ENCODE measurements at places on chromosomes 2 and 18.

DNA sequence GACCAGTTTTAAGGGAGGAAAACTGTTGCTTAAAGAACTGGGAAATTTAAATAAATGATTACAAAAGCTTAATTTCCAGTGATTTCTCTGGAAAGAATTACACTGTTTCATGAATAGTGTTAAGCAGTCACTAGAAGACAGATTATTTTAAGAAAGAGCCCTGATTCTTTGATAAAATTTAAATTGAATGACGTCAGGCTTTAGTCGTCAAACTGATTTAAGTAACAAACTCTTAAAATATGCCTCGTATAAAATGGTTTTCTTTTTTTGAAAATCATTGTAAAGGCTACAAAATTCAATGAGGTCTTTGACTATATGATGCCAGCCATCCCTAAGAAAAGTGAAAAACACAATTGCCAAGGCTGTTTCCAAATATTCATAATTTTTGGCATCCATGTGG, 465.0 kb downstream of the NR4A2 start:
- DNase-seq, result no peak

- DNase-seq, result peak; percentile 34
Measured at GRCh38 chr2:27807476-27807875, 36.0 kb downstream of the MRPL33 start.

GRCh38 chr2:11744631-11745394, 1.6 kb upstream of the LPIN1 start:
- peak; percentile 58 for DNase-seq

- DNase-seq, result no peak
Measured at GRCh38 chr2:181787310-181788048, 104.1 kb upstream of the ITPRID2 start.

DNA sequence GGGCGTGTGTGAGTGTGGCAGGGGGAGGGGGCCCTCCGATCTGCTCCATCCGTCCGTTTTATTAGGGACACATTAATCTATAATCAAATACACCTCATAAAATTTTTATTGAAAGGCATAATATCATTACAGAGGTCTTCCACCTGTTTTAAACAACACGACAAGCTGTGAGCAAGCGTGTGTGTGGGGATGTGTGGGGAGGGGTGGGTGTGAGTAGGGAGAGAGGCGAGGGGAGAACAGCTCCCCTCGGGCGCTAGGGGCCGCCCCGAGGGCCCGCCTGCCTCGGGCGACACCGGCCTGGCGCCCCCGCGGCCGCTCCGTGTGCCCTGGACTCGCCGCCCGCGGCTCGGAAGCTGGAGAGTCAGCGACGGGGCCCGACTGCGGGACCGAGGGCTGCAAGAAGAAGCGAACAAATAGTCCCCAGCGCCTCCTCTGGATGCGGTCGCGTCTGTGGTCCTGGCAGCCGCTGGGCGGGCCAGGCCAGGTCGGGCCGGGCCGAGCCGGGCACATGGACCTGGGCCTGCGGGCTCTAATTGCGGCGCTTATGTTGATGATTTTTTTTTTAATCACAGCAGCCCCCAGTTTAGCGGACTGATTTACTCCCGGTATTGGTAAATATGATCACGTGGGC, 352 bp upstream of the HOXD9 start:
- DNase-seq, result no peak

DNA sequence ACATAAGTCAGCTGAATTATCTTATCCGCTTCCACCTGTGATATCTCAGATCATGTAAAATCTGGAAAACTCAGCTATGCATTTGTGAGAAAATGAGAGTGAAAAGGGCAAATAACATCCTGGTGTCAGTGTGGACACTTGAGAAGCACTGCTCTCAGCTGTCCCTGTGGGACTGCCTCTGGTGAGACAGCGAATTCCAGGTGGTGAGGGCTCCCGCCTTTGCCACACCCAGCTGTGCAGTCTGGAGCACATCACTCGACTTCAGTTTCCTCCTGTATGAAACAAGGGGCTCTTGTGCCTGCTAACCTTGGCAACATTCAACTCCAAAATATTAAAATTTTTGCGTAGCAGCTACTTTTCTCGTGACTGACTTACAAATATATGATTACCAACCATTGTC, 194.9 kb upstream of the BOD1L2 start:
- DNase-seq, result no peak

DNA sequence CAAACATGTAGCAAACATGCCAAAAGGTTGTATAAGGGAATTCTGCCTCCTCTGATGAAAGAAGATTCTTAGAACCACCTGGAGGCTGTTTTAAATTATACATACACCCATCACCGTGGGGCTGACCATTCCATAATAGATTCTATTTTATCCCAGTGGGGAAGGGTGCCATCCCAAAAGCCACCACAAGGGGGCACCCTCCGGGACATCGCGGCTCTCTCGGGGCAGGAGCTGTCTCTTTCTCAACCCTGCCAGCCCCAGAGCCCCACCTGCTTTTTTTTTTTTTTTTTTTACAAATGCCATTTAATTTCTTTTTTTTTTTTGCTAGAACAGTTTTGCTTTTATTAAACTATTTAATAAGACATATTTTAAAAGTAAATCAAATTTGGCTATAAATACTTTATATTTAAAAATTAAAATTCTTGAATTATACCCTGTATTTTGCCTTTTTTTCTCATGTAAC, 8.6 kb upstream of the MTCL1 start:
- DNase-seq, result peak; percentile 71

DNA sequence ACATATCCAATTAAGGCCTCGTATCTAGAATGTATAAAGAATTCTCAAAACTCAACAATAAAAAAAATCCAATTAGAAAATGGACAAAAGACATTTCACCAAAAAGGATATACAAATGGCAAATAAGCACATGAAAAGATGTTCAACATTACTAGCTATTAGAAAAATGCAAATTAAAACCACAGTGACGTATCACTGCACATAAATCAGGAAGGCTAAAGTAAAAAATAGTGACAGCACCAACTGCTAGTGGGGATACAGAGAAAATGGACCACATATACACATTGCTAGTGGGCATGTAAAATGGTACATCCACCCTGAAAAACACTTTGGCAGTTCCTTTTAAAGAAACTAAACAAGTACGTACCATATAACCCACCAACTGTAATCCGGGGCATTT, 59.7 kb downstream of the SMAD4 start:
- no peak for DNase-seq

- DNase-seq, result no peak
Measured at GRCh38 chr18:50166901-50167300, 28.0 kb downstream of the MYO5B start.

DNA sequence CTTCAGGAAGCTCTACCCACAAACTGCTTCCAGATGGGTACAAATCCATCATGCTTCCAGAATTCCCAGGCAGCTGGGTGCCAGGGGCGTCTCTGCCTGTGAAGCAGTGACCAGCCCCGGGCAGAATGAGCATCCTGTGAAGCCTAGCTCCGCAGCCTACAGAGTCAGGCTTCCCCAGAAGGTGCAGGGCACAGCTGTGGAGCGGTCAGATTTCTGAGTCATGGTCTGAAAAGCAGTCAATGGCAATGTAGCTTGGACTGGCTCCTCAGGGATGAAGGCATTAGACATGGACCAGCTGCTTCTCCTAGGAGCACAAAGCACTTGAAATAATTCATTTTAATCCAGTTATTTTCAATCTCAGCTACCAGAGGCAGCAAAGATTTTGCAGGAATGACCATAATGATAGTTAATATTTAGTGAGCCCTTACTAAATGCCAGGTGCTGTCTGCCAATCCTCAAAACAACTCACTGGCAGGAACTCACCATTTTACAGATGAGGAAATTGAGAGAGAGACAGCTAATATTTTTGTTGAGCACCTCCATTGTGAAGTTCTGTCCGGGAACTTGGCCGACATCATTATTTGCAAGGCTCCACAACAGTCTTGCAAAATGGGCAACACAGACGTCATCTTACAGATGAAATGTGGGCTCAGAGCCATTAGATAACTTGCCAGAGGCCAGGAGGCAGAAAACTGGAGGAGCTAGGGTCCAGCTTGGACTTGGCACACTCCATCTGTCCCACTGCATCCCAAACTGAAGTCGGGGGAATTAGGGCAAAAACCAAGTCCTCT, 31.7 kb downstream of the ACMSD start:
- DNase-seq, result no peak

- no peak for DNase-seq
Measured at GRCh38 chr2:16043192-16043591, 102.8 kb downstream of the MYCN start.

- no peak for DNase-seq
Measured at GRCh38 chr18:78625847-78626246, 353.8 kb upstream of the SALL3 start.

DNA sequence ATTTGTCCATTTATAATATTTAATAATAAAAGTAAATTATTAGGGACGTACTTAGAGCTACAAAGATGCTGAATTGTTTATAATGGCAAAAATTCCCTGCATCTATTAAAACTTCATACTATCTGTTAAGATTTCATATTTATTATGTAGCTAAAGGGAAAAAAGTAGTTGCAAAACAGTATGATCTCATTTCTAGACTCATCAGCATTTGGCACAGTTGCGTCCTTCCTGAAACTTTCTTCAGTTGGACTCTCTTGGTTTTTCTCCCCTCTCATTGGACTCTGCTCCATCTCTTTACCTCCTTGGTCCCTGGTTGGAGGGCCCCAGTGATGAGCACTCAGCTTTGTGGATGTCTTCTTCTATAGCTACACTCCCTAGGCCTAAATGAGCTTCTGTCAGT, 99.6 kb downstream of the TMEM247 start:
- DNase-seq, result no peak

- DNase-seq, result no peak
Measured at GRCh38 chr18:48862678-48863270, 88.0 kb downstream of the SMAD7 start.

GRCh38 chr2:217875138-217875537, 127.7 kb downstream of the TNS1 start:
- DNase-seq, result no peak

DNA sequence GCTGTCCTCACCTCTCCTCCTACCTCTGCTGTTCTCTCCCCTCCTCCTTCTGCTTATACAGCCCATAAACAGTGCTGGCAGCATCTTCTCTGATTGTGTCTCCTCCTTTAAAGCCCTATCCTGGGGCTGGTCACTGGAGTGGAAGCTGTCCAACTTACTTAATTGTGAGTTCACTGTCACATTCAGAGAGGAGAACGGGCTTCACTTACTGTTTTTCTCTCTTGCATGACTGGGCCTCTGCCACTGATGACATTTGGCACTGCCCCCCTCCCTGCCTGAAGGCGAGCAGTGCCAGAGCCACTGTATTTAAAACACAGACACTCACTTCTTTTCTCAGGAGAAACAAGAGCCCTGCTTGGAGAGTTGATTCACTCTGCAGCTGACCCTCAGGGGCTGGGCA, 12.3 kb downstream of the GAD1 start:
- no peak for DNase-seq

DNA sequence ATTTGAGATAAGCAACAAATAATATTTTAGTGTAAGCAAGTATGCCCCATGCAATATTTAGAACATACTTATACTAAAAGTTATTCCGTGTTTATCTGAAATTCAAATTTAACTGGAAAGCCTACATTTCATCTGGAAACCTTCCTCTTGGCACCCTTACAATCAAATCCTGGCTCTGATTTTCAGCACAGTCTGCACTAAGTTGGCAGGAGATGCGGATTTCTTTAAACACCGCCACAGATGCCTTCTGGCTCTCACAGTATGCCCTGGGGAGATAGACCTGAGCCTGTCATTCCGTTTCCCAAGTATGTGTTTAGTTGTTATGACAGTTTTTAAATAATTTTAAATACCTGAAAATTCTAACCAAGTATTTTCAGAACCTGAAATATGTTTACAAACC, 7.3 kb upstream of the MLPH start:
- DNase-seq, result no peak

DNA sequence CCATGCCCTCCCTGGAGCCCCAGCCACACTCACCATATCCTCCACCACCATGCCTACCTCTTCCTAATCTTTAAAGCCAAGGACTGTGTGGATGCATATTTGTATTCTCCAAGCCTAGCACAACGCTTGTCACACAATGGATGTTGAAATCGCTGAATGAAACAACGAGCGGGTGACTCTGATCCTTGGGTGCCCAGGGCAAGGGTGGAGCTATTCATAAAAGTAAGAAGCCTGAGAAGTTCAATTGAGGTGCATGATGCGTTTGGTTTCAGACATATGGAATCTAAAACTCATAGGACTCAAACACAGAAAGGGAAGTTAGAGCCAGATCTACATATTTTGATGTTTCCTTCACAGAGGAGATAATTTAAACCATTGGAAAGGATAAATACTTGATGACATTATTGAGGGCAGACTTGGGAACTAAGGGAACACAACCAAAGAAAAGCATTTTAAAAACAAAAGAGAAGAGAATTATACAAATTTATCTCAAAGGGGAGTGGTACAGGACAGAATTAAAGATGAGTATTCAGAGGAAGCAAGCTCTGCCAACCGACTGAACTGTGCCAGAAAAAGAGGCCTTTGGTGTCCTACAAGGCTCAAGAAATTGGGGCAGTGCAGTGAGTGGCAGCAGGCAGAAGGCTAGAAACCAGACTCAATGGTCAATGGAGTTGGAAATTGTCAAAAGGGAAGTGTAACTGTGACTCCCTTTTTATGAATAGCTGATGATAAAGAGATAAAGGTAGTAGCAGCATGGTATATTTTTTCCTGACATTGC, 200.6 kb upstream of the NCKAP5 start:
- DNase-seq, result no peak

GRCh38 chr2:68475110-68475509, 7.7 kb downstream of the APLF start:
- no peak for DNase-seq

GRCh38 chr2:23489471-23490322, 104.7 kb downstream of the KLHL29 start:
- no peak for DNase-seq

- DNase-seq, result no peak
Measured at GRCh38 chr2:202096736-202097135, 23.7 kb downstream of the KIAA2012 start.

GRCh38 chr2:221289389-221289788, 282.7 kb downstream of the EPHA4 start:
- DNase-seq, result peak; percentile 71

- no peak for DNase-seq
Measured at GRCh38 chr2:124339709-124340108, 314.6 kb downstream of the CNTNAP5 start.

GRCh38 chr2:75074228-75074627, 115.8 kb downstream of the POLE4 start:
- DNase-seq, result no peak

DNA sequence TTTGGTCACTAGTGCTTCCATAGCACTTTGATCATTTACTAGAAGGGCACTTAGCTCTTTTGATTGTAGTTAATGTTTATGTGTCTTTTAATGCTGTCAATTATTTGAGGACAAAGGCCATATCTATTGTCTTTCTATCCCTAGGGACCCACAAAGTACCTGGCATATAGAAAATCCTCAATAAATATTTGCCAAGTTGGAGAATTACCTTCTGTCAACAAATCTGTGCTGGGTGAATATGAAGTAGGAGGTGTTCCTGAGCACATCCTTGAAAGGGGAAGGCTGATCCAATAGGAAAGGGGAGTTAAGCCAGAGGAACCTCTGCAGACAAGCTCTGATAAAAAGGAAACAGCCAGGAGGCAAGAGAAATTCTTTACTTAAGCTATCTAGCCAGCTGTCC, 8.2 kb downstream of the DPP4 start:
- DNase-seq, result no peak

- no peak for DNase-seq
Measured at GRCh38 chr2:225773148-225773547, 373.6 kb downstream of the NYAP2 start.

GRCh38 chr2:128012698-128013097, 15.2 kb downstream of the SAP130 start:
- DNase-seq, result no peak
